ENCODE measurements at places on chromosomes 4 and X. TPM values are rescaled to one million over a fixed set of nuclear protein-coding genes. Genes with fewer than 3 reads are reported as not detected.

GRCh38 chr4:11261066-11261850 is 167.4 kb downstream of the HS3ST1 start:
- DNase-seq: no peak

AADAT gene
- total RNA-seq: 2.2 TPM

GRCh38 chrX:30183554-30183953 is 31.8 kb upstream of the MAGEB2 start:
- DNase-seq: no peak

IBSP gene
- not detected for total RNA-seq

GRCh38 chrX:154368630-154369448 is 5.6 kb downstream of the FLNA start:
- no peak for DNase-seq

UGT2B15 gene
- total RNA-seq: not detected

- no peak for DNase-seq
Observed at GRCh38 chrX:136667446-136668168, 19.6 kb downstream of the CD40LG start.

- no peak for DNase-seq
Observed at GRCh38 chr4:6502147-6502546, 29.7 kb upstream of the PPP2R2C start.

STK32B gene
- 29.0 TPM for total RNA-seq

Measured in glomerular endothelial cell (primary cell).